ENCODE measurements at places on chromosomes 4 and X.

DNA sequence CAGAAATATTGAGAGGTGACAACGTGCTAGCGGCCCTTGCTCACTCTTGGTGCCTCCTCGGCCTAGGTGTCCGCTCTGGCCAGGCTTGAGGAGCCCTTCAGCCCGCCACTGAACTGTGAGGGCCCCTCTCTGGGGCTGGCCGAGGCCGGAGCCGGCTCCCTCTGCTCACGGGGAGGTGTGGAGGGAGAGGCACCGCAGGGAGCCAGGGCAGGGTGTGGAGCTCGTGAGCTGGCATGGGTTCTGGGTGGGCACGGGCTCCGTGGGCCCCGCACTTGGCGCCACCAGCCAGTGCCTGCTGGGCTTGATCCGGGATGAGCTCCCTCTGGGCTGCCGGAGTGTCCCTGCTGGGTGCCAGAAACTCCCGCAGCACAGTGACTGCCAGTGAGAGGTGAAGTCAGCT lies 16.0 kb upstream of the VAMP7 start:
- no peak for DNase-seq

DNA sequence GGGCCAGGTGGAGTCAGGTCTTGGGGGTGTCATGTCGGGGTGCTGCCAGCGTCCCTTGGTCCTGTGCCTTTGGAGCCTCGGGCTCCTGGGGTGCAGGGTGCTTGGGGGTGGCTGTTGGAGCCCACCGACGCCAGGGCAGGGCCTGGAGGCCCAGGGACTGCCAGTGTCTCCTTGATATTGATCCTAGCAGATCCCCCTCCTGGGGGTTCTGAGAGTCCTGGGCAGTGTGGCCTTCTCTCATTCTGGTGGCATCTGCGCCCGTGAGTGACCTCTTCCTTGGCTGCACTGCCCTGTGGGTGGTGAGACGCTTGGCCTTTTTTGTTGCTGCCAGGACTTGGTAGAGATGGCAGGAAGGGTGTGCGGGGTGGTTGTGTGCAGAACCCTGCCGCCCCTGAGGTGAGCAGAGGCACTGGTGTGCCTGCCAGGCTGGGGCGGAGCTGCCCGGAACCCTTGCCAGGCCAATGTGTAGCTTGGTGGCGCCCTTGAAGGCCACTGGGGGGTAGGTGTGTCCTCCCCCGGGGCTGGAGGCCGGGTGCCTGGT lies 7.0 kb downstream of the NAT8L start:
- no peak for DNase-seq

DNA sequence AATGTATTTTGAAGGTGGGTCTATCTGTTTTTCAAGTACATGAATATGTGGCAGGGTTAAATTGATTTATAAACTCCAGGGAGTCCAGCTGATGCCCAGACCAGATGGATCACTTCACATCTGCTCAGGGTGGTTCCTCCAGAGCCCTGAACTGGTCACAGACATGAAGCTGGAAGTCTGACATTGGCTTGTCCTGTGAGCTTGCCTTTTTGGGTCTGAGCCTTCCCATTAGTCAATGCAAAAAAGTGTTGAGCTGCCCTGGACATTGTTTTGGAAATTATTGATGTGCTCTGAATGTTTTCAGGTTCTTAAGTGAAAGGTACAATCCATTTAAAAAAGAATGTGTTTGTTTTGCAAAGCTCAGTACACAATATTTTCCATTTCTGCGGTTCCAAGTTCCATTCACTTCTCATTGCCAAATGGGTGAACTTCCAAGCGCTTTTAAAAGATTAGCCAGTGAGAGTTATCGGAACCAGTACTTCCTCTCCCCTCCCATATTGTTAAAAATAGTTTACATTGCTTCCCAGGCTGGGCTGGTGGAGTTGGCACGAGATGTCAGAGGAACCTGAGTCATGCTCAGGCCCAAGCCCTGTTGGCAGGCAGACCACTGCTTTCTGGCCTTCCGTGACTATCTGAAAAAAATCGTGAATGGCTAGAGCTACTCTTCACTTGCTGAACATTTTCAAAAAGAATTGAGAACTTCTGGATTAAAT lies 52.1 kb downstream of the PDGFRA start:
- DNase-seq: no peak

GRCh38 chrX:44071847-44072551 lies 98.8 kb upstream of the NDP start:
- no peak for DNase-seq

GRCh38 chrX:97398030-97398551 lies 514.4 kb downstream of the RPA4 start:
- no peak for DNase-seq

DNA sequence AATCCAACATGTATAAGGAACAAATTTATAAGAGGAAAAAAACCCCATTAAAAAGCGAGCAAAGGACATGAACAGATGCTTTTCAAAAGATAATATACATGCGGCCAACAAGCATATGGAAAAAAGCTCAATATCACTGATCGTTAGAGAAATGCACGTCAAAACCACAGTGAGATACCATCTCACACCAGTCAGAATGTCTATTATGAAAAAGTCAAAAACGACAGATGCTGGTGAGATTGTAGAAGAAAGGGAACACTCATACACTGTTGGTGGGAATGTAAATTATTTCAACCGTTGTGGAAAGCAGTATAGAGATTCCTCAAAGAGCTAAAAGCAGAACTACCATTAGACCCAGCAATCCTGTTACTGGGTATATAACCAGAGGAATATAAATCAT lies 465.4 kb downstream of the TMA16 start:
- no peak for DNase-seq

DNA sequence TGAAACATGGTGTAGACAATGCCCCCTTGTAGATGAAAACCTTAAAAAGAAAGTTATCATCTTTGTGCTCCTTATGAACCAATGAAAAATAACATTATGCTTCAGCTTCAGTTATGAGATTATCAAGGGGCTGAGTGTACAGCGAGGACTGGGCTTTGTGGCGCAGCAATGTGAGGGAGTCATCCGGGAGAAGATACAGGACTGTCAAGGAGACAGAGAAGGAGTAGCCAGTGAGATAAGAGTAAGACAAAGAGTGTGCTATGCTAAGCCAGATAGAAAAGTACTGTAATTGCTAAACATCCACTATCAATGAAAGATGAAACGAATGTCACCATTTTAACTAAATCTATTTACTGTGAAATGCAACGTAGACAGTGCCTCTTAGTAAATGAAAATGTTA lies 3.6 kb upstream of the KLHL15 start:
- DNase-seq: no peak

DNA sequence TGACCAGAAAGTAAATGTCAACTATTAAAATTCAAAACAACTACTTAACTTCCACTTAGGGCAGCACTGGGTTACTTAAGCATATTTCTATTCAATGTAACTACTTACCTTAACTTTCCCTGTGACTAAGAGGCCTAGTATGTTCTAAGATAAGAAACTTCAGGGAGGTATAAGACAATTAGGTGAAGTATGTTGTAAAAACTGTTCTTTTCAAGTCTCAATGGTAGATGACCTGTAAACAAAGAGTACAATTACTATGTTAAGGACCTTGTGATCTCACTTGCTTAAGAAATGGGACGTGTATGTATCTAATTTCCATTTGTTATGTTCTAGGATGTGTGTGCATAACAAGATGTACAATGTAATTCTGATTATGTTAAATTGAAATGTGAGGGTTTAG lies 960.5 kb downstream of the CCSER1 start:
- no peak for DNase-seq

DNA sequence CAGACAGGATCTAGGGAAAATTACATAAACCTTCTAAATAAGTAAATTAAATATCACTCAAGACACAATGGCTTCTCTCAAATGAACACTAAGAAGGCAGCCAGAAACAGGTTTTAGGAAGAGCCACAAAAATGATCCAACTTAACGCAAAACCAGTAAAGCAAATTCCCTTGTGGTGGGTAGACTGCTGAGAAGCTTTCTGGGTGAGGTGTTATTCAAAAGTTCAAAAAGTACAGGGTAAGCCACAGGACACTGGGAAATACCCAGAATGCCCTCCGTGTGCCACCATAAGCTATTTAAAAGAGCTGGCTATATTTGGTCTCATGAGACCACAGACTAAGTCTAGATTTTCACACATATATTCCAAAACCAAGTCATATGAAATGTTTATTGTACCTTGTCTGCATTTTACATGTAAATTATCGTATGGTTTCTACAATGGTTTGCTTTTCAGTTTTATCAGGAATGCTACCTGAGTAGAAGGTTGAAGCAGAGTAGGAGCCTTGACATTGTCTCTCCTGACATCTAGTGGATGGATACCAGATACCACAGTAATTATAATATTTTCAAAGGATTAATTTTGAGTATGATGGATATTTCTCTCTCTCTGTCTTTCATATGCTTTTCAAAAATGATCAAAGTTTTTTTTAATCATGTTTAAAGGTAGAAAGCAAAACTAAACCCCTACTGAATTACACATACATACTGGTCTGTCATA lies 109.3 kb upstream of the KLHL13 start:
- peak; percentile 58 for DNase-seq

DNA sequence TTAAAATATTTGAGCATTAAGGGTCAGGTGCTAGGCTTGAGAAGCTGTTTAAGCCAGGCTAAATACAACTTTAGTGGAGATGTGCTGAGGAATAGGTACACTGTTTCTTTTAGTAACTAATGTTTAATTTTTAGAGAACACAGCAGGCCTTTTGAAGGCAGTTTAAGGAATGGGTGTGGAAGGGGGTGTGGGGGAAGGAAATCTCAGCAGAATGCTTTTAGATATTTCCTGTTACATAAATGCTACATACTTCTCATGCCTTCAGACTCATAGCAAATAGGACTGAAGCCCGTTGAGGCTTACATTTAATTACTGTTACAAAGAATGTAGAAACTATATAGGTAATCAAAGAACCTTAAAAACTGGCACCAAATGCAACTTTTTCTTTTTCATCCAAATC lies 66.3 kb downstream of the WWC2 start:
- DNase-seq: no peak

DNA sequence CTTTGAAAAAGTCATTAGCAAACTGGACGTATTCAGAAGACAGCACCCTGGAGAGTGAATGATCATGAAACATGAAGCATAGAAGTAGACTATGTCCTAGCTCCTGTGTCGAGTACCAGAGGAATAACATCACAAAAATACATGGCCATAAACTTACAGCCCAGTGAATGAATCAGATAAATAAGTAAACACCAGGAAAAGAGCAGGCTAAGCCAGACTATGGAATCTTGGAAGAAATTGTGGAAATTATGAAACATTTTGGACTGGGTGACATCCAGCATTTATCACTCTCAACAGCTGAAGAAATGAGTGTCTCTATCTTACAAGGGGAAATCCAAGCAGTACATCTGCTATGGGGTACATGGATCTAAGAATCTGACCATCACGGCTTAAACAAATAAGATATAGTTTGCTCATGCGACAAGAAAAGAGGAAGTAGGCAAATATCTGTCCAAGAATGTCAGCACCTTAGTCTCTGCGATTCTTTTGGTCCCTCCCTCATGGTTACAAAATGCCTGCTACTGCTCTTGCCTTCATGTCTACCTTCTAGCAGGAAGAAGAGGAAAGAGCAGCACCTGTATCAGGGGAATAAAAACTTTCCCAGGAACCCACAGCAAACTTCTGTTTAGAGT lies 481.5 kb downstream of the BCOR start:
- DNase-seq: no peak

GRCh38 chr4:155392481-155393184 lies 15.9 kb upstream of the MAP9 start:
- DNase-seq: no peak

DNA sequence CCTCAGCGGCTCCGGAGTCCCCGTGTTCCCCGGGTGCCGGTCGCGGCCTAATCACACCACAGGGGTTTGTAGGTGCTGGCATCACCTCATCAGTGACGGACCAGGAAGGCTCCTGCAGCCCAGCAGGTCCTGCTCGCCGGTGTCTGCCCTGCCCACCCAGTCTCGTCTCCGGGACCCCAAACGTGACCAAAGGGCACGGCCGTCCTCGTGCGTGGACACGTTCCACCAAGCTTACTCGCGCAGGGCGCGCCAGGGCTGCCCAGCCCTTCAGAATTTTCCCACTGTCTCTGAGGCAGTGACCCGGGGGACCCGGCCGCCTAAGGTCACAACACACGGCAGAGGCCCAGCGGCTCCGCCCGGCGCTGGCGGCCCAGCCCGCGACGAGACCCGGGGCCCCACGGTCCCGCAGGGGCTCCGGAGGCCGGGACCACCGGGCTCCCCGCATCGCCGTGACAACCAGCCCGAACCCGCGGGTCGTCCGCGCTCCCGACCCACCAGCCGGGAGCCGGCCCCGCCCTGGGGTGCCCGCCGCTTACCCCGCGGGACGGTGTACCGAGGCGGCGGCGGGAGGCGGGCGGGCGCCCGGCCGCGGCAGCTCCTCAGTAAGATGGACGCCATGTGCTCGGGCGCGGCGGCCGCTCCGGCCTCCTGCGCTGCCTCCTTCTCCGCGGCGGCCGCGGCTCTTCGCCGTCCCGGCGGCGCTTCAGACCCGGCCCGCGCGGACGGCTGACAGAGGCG lies 454 bp downstream of the LETM1 start:
- no peak for DNase-seq

DNA sequence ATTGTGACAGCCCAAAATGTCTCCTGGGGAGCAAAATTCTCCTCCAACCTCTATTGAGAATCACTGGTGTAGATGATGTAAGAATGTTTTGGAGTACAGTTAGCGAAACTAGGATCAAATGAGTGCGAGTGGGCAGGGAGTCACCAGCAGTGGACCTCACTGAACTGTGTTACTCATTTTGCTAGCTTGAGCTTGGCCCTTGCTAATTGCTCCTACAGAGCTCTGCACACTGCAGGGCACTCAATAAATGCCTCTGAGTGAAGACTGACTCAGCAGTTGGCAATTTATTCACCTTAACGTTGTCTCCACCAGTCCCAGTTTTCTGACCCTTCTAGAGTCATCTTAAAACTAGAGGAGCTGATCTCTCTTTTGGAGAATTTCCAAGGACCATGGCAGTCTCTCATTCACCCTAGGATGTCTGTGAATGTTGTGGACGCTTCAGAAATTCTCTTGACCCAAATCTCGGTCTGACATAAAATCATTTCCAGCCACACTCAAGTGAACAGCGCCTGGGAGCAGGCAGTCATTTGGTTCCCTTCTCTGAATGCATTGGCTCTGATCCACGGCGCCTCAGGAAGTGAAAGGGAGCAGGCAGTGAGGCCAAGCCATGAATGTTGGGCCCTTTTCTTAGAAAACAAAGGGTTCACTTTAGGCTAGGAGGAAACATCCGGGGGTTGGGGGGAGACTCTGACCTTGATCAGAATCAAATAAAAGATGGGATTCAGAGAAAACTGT lies 148.1 kb downstream of the NWD2 start:
- no peak for DNase-seq

GRCh38 chr4:101081695-101082369 lies 265.5 kb downstream of the PPP3CA start:
- DNase-seq: peak; percentile 6

DNA sequence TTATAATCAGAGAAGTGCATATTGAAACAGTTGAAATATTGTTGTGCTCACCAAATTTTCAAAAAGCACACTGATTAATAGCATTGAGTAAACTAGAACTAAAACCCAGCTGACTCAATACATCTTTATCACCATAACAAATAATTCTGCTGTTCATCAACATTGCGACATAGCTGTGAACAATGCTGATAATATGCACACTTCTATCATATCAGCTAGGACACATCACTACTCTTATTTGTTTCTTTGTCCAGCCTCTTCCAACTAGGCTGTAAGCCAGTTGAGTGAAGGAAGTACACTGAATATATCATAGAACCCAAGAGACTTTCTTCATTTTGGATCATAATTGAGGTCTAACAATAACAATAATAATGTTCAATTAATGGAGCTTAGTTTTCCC lies 349.7 kb downstream of the IQCM start:
- no peak for DNase-seq

GRCh38 chrX:70208479-70208878 lies 26.0 kb upstream of the AWAT1 start:
- no peak for DNase-seq

Data from NCI-H2081 treated with DMSO at 0.1 percent for 48 hours (cell line).